ENCODE measurements at places on chromosomes 11 and 22. TPM values are rescaled to one million over a fixed set of nuclear protein-coding genes. Genes with fewer than 3 reads are reported as not detected.
A peak's percentile ranks its signal among the peaks of the same experiment; 100 is the strongest.

- DNase-seq = peak; percentile 74
Observed at GRCh38 chr11:9535189-9535781, 38.2 kb upstream of the WEE1 start.

The CHRDL2 gene
- 9.1 TPM for total RNA-seq

The C11orf97 gene
- total RNA-seq = not detected

- DNase-seq = no peak
Observed at GRCh38 chr11:84255483-84255882, 969.3 kb upstream of the CCDC90B start.

The LYVE1 gene
- 9.8 TPM for total RNA-seq

DNA sequence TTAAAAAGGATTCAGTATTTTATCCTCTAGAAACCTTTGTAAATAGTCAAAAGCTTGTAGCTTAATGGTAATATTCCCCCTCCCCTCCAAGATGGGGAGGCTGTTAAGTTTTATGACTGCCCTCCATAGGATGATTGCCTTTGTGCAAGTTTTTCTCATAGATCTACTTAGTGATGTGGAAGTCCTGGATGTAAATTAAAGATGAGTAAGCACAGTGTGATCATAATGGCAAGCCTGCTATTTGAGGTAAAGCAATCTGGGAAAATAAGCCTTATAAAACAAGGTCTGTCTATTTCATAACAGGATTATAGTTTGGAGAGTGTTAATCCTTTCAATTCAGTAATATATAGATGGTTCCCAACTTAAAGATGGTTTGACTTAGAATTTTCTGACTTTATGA is 216.3 kb downstream of the DDX10 start:
- no peak for DNase-seq

DNA sequence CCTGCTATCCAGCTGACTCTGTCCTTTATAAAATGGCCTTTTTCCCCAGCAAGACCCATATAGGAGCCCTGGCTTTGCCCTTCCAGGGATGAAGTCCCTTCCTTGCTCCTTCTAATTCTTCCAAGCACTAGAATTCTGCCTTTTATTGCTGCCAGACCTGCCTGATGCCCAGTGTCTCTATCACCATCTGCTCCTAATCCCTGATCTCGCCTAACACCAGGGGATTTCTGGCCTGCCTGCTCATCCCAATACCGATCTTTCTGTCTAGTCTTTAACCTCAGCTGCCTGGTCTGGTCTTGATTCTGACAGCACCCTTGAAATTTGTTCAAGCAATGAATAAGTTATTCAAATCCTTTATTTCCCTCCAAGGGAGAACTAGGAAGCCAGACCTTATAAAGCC is 150.2 kb downstream of the SPON1 start:
- no peak for DNase-seq

DNA sequence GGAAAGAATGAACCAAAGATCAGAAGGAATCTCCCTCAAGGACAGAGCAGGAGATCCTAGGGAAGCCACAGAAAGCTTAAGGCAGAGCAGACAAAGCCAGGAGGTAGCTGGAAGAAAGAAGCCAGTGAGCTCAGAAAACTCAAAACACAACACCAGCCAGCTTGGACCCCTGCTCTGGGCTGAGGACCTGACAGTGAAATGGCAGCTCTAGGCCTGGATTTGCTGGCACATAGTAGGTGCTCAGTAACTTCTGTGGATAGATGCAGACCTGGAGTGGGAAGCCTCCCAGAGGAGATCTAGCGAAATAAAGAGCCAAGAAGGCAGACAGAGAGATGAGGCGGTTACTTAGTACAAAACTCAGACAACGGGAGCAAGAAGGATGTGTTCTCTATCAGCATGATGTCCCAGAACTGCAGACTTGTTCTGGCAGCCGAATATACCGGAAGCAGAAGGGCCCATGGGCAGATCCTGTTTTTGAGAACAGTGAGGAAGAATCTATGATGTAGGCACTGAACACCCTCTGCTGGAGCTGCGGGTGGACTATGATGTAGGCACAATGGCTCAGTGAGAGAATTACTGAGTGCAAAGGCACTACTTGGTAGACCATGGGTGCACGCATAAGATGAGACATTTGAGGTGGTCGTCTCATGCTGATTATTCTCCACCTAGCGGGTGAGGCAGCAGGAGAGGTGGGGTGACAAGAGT is 4.8 kb downstream of the ROBO4 start:
- DNase-seq = no peak

DNA sequence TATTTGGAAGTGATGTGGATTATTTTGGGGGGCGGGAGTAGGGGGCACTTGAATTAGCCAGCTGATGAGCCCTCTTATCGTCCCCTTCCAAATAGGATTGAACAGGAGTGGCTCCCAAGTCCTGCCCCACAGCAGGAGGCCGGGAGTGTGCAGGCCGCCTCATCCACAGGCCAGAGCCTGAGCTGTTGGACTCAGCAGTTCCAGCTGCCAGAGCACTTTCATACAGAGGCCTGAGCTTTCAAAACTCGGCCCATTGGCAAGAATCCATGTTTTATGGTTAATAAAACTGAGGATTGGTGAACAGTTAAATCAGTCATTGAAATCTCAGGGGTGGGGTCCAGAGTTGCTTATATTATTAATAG is 9.6 kb downstream of the FAM118A start:
- DNase-seq = no peak

- no peak for DNase-seq
Observed at GRCh38 chr11:33222052-33222750, 35.0 kb upstream of the HIPK3 start.
